ENCODE measurements at places on chromosomes 1 and 21.

DNA sequence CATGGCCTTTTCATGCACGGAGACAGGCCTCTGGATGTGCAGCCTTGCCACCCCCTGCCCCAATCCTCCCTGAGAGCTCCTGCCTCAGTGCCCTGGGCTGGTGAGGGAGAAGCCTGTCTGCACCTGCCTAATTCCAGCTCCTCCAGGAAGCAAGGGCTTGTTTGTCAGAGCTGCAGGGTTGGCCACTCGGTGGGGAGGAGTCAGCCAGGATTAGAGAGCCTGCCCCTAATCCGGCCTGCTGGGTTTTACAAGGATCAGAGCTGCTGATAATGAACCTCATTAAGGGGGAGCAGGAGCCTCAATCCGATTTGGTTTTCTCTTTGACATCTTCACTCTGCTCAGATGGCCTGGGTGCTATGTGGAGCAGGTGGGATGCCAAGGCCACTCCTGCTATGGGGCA, 31.9 kb upstream of the LHX4 start:
- no peak for DNase-seq

DNA sequence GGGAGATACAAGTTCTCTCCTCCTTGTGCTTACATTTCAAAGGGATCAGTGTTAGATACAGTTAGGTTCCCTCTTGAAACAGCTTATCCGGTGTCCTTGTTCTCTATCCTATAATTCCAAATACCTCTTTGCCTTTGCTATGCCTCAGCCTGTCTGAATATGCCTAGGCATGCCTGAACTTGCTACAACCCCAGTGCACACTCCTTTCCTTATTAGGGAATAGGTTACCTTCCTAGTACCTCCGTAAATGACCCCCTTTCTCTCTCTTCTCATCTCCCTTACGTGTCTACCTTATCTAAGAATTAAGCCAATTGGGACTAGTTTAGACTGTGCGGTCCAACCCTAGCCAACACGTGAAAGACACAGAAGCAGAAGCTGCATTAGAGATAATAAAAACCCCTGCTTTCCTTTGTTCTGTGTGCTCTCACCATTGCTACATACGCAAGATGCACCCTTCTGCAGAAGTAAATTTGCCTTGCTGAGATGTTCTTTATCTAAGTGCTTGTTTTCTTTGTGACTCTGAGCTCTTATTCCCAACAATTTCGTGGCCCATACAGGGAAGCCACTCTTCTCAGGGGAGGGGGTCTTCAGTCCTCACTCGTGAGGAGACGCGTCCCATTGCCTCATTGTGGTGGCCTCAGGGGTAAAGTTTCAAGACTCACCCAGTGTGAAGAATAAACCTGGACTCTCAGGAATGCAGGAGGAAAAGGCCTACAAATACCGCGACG, 802.1 kb downstream of the PLA2G4A start:
- DNase-seq: no peak

DNA sequence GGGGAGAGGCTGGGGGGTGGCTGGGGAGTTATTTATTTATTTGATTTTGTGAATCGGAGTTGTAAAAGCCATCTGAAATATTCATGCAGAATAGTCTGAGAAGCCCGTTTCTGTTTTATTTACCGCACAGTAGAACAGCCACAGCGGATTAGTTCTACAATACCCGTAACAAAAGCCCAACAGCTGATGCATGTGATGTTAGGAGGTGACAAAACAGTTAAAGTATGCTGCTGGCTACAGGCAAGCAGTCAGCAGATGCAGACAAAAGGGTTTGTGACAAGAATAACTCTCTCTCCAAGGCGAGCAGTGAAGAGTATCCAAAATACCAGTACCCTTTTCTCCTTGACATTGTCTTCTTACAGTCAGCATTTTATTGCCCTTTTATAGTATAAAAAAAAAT, 42.0 kb downstream of the PROX1 start:
- DNase-seq: no peak

DNA sequence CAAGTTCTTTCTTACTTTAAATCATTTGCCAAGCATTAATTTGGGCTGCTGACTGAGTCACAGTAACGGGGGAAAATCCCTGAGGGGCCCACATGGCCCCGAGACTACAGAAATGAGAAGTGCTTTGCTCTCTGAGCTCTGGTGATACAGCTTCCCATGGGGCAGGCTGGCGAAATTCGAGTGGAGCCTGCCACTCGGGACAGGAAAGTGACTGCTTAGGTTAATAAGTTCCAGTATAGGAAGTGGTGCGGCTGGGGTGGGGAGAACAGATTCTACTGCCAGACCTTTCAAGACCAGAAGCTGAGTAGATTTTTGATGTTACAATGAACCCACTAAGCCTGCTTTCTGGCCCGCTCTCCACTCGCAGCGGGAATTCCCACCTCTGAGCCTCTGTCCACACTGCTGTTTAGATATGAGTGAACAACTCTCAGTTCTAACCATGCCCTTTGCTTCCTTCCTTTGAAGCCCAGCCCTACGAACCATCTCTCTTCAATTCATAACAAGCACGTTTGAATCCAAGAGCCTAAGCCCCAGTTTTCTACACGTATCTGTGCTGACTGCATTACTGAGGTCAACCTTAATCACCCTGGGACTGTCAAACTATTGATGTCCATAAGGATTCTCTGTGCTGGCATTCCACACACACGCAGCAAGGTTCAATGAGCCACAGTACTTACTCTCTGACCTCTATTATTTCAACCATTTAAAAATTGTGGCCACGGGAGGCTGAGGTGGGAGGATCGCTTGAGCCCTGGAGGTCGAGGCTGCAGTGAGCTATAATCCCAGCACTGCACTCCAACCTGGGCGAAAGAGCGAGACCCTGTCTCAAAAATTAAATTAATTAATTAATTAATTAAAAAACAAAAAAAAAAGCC, 9.6 kb downstream of the ZBTB17 start:
- no peak for DNase-seq

- DNase-seq: no peak
These were observed 1080.8 kb downstream of the AMY1C start for GRCh38 chr1:104830534-104830933.

- DNase-seq: no peak
These were observed 11.6 kb downstream of the REG4 start for GRCh38 chr1:119799599-119800177.

DNA sequence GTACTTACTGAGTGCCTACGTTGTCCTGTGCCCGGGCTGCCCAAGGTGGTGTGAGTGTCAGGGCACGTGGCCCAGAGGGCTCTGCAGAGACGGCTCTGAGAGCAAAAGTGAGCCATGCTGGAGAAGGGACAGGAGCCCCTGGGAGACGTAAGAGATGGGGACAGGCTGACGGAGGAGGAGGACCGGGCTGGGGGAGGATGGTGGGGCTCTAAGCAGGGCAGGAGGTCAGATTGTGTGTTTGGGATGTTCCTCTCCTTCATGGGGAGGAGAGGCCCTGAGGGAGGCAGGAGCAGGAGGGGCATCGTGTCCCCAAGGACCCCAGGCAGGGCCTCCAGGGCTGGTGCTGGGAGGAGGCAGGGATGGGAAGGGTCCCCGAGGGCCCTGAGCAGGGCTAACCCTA, 158.9 kb downstream of the PCBP3 start:
- DNase-seq: no peak

DNA sequence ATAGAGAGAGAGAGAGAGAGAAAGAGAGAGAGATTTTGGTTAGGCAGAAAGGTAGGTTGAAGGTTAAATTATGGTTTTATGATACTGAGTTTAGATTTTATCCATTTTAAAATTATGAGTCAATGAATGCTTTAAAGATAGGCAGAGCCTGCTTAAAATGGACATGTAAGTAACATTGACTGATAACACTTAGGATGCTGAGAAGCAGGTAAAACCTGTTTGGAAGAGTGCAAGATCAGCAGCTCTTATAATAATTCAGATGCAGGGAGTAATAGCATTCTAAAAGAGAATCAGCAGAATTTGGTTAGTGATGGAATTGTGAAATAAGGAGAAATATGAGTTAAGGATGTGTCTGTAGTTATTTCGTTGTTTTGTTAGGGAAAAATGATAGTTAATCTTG, 446.6 kb downstream of the PLA2G4A start:
- no peak for DNase-seq

GRCh38 chr1:229989591-229990248, 77.3 kb upstream of the GALNT2 start:
- no peak for DNase-seq

DNA sequence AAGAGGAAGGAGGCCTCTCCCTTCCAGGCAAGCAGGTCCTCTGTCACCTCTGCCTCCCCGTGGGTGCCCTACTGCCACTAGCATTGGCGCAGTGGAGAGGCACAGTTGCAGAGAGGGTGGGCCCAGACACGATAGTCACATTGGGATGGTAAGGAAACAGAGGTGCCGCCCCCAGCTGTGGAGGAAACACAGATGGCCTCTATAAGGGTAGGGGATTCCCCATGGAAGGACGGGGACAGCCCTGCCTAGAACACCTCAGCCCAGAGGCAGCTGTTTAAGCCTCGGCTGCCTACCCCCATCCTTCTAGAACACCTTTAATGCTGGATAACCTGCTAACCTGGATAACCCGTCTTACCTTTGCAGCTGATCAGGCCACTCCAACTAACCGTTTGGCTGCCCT, 65.7 kb upstream of the CNTN2 start:
- no peak for DNase-seq

- no peak for DNase-seq
These were observed 10.3 kb upstream of the LUZP1 start for GRCh38 chr1:23178950-23179349.

GRCh38 chr1:96772972-96773371, 51.4 kb downstream of the PTBP2 start:
- DNase-seq: no peak

GRCh38 chr1:213457186-213457585, 406.1 kb downstream of the RPS6KC1 start:
- DNase-seq: no peak

- no peak for DNase-seq
These were observed 12.6 kb upstream of the S100B start for GRCh38 chr21:46617267-46618051.

- DNase-seq: no peak
These were observed 62.3 kb downstream of the GRIK3 start for GRCh38 chr1:36971852-36972618.

DNA sequence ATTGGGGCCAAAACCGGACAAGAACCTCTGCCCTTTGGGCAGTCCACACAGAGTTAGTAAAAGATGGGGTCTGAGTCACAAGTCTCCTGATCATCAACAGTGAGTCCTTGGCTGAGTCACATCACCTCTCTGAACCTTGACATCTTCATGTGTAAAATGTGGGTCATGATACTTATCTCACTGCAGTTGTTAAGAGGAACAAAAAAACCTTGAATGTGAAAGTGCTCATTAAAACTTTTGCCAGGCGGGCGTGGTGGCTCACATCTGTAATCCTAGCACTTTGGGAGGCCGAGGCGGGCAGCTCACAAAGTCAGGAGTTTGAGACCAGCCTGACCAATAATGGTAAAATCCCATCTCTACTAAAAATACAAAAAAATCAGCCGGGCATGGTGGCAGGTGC, 15.7 kb downstream of the S100A16 start:
- no peak for DNase-seq

DNA sequence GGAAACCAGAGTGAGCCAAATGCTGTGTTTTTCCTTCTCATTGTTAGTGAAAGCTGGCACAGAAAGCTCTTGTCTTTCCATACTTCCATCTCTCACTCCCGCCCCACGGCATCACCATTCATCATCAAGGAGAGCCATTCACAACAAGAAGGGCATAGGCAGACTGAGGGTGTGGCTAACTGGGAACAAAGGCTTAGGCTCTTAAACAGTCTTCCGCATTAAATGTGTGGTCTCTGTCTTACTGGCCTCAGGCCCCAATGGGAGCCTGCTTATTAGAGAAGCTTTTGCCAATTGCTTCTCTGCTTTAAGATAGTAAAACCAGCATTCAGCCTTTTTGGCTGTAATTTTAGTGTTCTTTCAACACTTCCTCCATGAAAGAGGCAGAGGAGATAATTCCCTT, 51.4 kb downstream of the TNFSF18 start:
- DNase-seq: no peak

DNA sequence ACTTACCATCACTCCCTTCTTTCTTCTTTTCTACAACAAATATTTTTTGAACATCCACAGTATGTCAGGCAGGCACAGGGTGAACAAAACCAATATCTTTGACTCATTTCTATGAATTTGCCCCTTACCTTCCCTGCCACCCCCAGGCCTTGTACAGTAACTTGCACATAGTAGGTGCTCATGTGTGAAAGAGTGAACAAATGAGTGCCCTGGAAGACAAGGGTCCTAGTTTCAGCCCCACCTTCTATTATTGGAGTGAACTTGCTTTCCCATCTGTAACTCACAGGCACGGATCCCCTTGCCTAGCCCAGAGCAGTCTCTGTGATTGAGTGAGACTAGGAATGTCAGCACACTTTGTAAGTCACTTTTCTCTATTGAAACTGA, 12.8 kb downstream of the ZDHHC18 start:
- no peak for DNase-seq

DNA sequence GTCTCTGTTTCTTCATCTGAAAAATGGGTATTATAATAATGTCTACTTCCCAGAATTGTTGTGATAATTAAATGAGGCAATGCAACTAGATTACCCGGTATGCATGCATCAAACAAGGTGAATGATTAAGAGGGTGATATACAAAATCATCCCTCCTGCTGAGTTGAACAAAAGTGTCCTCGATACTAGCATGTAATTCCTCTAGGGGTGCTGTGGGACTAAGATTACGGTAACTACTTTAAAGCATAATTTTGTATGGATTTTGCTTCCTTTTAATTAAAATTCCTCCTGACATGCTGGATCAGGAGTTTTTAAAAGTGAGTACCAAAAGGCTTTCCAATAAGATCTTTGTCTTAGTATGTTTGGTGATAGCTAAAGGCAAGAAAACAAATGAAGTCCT, 98.7 kb upstream of the PRMT6 start:
- DNase-seq: no peak

DNA sequence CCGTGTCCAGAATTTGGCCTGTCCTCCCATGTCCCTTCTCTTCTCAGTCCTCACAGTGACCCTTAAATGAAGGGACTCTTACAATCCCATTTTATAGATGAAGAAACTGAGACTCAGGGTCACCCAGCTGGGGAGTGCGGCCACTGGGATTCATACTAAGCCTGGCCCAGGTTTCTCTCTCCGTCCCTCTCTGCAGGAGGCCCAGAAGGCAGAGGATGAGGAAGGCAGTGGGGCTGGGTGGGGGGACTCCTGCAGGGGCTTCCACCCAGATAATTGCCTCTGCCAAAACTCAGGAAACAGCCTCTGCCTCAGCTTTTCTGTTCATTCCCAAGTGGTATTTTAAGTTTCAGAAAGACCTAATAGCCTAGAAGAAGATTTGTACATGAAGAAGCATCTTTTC, 299.8 kb downstream of the MATN1 start:
- no peak for DNase-seq

DNA sequence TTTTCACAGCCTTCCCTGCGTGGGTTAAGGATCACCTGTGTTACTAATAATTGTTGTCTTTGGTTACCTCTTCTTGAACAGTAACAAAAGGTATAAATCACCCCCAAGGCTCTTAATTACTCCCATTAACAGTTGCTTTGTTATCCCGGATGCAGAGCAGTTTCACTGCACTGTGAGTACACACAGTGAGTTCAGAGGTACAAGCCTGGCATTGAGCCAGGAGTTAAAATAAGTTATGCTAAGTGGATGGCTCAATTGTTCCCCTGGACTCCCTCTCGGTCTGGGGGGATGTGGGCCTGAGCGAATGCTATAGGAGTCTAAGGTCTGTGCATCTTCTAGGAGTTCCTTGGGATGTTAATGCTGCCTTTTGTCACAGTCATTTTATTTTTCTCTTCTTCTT, 258.3 kb downstream of the ATG4C start:
- DNase-seq: no peak

Measured in Caki2 (cell line).